ENCODE measurements at places on chromosomes 11 and 22.

GRCh38 chr11:25163421-25163820 lies 666.6 kb downstream of the LUZP2 start:
- H3K4me1 ChIP-seq: no peaks in the 10 kb centered on the region
- no peaks in the 10 kb centered on the region for H3K36me3 ChIP-seq
- no peak overlapping the region for H3K27ac ChIP-seq
- H3K4me3 ChIP-seq: no peak overlapping the region
- no peaks in the 10 kb centered on the region for H3K27me3 ChIP-seq

- no peaks in the 10 kb centered on the region for H3K36me3 ChIP-seq
- no peaks in the 10 kb centered on the region for H3K27me3 ChIP-seq
- H3K27ac ChIP-seq: peak overlapping the region; percentile 83
- peaks cover 32% of the 10 kb centered on the region for H3K4me1 ChIP-seq
Measured at GRCh38 chr11:46456269-46457001, 64.9 kb upstream of the CHRM4 start.

DNA sequence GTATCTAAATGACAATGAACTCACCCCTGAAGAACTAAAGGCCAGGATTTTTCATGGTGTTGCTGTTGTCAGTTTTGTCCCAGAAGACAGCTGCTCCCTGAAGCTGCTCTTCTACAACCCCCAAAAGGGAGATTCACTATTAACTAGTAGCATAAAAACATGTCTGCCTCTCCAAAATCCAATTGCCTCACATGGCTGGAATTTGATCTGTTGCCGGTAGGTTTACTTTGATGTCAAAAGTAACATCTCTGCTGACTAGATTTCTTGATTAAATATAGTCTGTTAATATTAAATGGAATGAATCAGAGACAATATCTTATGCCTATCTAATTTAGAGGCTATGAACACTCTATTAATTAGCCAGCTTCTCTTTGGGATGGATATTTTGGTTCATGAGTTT lies 425.4 kb downstream of the ETS1 start:
- H3K27me3 ChIP-seq: no peaks in the 10 kb centered on the region
- H3K4me1 ChIP-seq: no peaks in the 10 kb centered on the region
- no peak for DNase-seq
- no peak overlapping the region for H3K27ac ChIP-seq

DNA sequence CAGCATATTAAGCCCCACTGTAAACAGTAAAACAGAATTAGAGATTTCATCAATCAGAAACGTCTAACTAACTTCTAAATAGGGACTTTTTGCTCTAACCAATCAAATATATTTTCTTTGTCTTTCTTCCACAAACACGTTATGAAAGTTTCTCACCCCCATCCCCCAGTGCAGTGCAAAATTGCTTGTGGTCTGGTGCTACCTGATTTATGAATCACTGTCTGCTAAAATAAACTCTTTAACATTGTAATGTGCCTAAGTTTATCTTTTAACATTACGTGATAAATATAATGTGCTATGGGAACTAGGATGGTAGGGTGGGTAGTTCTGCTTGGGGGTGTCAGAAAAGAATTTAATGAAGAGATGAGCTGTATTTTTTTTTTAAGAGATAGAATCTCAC lies 47.3 kb upstream of the SLC5A1 start:
- H3K27ac ChIP-seq: no peak overlapping the region
- no peaks in the 10 kb centered on the region for H3K27me3 ChIP-seq
- no peak overlapping the region for H3K4me3 ChIP-seq
- H3K4me1 ChIP-seq: no peaks in the 10 kb centered on the region
- H3K36me3 ChIP-seq: no peaks in the 10 kb centered on the region

DNA sequence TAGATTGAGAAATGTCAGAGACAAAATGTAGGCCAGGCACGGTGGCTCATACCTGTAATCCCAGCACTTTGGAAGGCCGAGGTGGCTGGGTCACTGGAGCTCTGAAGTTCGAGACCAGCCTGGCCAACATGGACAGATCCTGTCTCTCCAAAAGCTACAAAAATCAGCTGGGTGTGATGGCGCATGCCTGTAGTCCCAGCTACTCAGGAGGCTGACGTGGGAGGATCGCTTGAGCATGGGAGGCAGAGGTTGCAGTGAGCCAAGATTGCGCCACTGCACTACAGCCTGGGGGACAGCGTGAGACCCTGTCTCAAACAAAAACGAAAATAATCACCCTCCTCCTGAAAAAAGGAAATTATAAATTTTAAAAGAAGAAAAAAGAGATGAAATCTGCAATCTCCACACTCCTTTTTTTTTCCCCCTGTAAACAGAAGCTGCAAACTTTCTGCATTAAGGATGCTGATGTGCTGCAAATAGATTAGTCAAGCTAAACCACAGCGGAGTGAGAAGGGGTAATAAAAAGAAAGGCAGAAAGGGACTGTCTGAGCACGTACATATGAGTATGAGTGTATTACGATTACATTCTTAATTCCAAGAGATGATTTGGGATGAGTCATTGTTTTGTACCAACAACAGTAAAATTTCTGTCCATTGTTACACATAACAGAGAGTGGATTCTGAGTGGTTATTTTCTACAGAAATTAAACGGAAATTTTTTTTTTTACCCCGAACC lies 87.3 kb downstream of the SIK3 start:
- peaks cover 8% of the 10 kb centered on the region for H3K4me1 ChIP-seq
- no peaks in the 10 kb centered on the region for H3K36me3 ChIP-seq
- peak overlapping the region; percentile 87 for H3K27ac ChIP-seq

DNA sequence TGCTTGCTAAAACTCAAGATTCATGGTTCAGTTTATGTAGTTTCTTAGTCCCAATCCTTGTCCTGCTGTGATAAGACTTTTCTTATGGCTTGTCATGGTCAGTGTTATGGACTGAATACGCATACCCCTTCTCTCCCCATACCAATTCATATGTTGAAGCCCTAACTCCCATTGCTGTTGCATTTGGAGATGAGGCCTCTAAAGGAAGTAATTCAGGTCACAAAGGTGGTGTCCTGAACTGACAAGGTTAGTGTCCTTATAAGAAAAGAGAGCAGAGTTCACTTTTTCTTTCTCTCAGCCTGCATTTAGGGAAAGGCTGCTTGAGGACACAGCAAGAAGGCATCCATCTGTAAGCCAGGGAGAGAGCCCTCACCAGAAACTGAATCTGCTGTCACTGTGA lies 618.2 kb downstream of the LRRC4C start:
- H3K4me3 ChIP-seq: no peak overlapping the region
- no peak overlapping the region for H3K27ac ChIP-seq
- no peaks in the 10 kb centered on the region for H3K36me3 ChIP-seq
- peak; percentile 31 for DNase-seq
- H3K27me3 ChIP-seq: no peaks in the 10 kb centered on the region

- DNase-seq: no peak
- H3K27me3 ChIP-seq: no peaks in the 10 kb centered on the region
- no peak overlapping the region for H3K4me3 ChIP-seq
- no peaks in the 10 kb centered on the region for H3K4me1 ChIP-seq
Measured at GRCh38 chr22:46728470-46728869, 9.6 kb downstream of the CERK start.

GRCh38 chr22:36419177-36419911 lies 31.6 kb upstream of the MYH9 start:
- H3K36me3 ChIP-seq: no peaks in the 10 kb centered on the region
- no peaks in the 10 kb centered on the region for H3K27me3 ChIP-seq
- H3K27ac ChIP-seq: no peak overlapping the region
- peak; percentile 38 for DNase-seq

DNA sequence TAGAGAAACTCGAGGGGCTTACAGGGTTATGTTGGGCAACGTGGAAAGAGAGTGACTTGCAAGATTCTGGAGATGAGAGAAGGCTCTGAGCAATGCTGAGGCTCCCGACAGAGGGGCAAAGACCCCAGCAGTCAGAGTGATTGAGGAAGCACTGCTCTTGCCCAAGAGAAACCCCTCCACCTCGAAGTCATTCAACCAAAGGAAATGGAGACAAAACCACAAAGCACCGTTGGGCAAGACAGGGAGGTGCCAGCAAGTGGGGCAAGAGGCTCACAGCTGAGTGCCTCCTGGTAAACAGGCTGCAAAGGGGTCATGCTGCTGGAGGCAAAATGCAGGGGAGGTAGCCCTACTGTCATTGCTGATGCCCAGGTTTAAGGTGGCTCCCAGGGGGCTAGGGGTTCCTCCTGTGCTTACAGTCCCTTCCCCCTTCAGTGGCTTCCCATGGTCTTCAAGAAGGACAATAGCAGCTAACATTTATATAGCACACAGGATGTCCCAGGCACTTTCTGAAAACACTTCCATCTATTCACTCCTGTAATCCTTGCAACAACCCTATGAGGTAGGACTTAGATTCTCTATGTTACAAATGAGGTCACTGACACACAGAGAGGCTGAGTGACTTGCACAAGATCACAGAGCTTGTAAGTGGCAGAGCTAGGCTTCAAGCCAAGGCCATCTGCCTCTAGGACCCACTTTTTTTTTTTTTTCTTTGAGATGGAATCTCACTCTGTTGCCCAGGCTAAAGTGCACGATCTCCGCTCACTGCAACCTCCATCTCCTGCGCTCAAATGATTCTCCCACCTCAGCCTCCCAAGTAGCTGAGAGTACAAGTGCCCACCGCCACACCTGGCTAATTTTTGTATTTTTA lies 18.1 kb upstream of the MYH9 start:
- H3K27me3 ChIP-seq: no peaks in the 10 kb centered on the region
- no peak overlapping the region for H3K27ac ChIP-seq
- peaks cover 9% of the 10 kb centered on the region for H3K4me1 ChIP-seq
- no peaks in the 10 kb centered on the region for H3K36me3 ChIP-seq

DNA sequence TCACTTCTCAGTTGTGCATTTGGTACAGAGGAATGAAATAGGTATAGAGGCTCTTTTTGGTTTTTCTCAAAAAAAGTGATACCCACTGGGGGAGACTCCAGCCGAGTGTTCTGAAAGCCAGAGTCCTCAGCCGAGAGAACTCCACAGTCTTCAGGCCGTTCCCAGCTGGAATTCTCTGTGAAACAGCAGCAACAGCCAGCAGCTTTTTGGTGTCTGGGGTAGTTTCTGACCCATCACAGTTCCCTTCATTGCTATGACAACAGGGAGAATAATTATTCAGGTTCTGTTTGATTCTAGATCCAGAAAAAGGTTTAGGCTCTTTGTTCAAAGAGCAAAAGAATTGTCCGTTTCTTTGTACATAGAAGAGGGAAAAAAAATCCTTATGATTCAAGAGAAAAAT lies 84.6 kb downstream of the C22orf31 start:
- no peaks in the 10 kb centered on the region for H3K27me3 ChIP-seq
- H3K27ac ChIP-seq: 0 out of 2 replicates have a peak overlapping the region, but pooled peaks have one; percentile 57
- H3K4me1 ChIP-seq: peaks cover 21% of the 10 kb centered on the region
- H3K4me3 ChIP-seq: no peak overlapping the region
- H3K36me3 ChIP-seq: no peaks in the 10 kb centered on the region
- peak; percentile 42 for DNase-seq

- no peak overlapping the region for H3K27ac ChIP-seq
- no peak overlapping the region for H3K4me3 ChIP-seq
- no peak for DNase-seq
- H3K4me1 ChIP-seq: peaks cover 10% of the 10 kb centered on the region
Measured at GRCh38 chr11:12380565-12381325, 3.4 kb downstream of the PARVA start.

DNA sequence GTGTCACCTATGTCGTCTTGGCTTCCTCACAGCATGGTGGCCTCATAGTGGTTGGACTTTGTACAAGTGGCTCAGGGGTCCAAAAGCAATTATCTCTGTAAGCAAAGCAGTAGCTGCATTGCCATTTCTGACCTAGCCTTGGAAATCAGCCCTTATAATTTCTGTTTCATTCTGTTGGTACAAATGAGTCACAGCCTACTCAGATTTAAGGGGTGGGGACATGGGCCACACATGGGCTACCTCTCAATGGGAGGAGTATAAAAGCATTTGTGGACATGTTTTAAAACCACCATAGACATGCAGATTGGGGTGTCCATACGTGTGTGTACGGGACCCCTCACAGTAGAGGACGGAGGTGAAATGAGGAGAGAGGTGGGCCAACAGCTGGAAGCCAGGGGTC lies 41.6 kb downstream of the CHRDL2 start:
- no peak overlapping the region for H3K27ac ChIP-seq
- H3K36me3 ChIP-seq: no peaks in the 10 kb centered on the region
- H3K27me3 ChIP-seq: no peaks in the 10 kb centered on the region
- no peaks in the 10 kb centered on the region for H3K4me1 ChIP-seq

GRCh38 chr11:47514825-47515647 lies 37.9 kb downstream of the CELF1 start:
- H3K27ac ChIP-seq: peak overlapping the region; percentile 58
- H3K27me3 ChIP-seq: no peaks in the 10 kb centered on the region
- no peak overlapping the region for H3K4me3 ChIP-seq

DNA sequence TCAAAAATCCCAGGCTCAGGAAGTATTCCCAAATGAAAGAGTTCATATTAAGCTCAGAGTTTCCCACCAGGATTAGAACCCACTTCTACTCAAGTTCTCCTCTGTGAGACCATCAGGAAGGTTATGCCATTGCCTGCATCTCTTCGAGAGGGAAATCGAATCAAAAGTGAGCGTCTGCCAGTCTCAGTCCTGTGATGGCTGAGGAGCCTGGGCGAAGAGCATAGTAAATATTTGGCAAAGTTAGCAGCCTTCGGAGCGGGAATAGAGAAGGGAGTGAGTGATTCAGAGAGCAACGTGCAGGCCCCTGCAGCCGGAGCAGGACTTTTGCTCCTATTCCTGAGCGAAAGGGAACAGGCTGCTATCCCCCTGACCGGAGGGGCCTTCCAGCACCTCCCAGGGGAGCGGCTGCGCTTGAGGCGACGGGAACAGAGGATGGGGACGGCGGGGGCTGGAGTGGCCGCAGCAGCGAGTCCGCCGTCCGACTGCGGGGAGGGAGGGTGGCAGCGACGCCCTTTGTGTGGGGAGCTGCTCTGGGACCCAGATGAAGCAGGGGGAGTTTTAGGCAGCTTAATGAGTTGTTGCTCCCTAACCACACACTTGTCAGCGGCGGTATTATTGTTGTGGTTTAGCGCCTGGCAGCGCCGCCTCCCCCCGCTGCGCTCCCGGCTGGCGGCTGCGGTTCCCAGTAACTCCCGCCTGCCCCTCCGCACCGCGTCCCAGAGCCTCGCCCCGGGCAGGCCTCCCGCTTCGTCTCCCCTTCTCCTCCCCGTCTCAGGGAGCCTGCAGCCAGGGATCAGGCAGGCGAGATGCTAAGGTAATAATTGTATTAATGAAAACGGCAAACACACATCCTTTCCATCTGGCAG lies 21.7 kb upstream of the NRGN start:
- peaks cover 14% of the 10 kb centered on the region for H3K4me1 ChIP-seq
- peaks cover 93% of the 10 kb centered on the region for H3K27me3 ChIP-seq
- no peak overlapping the region for H3K27ac ChIP-seq
- peak overlapping the region; percentile 76 for H3K4me3 ChIP-seq

GRCh38 chr22:20182365-20182764 lies 31.5 kb upstream of the CCDC188 start:
- no peak overlapping the region for H3K4me3 ChIP-seq
- H3K4me1 ChIP-seq: no peaks in the 10 kb centered on the region
- H3K36me3 ChIP-seq: no peaks in the 10 kb centered on the region
- DNase-seq: no peak

- no peaks in the 10 kb centered on the region for H3K4me1 ChIP-seq
- no peaks in the 10 kb centered on the region for H3K27me3 ChIP-seq
- no peak overlapping the region for H3K27ac ChIP-seq
Measured at GRCh38 chr11:94536386-94536785, 7.3 kb upstream of the FUT4 start.

- H3K4me3 ChIP-seq: peak overlapping the region; percentile 97
- H3K36me3 ChIP-seq: no peaks in the 10 kb centered on the region
- no peak overlapping the region for H3K27ac ChIP-seq
- H3K4me1 ChIP-seq: peaks cover 9% of the 10 kb centered on the region
- DNase-seq: peak; percentile 36
- H3K27me3 ChIP-seq: peaks cover 11% of the 10 kb centered on the region
Measured at GRCh38 chr11:507727-508515, 879 bp upstream of the RNH1 start.
